ENCODE measurements at places on chromosomes 2 and 18.

- no peak for DNase-seq
Measured at GRCh38 chr2:24024996-24025663, 15.2 kb downstream of the MFSD2B start.

- DNase-seq, result no peak
Measured at GRCh38 chr2:2145817-2146216, 185.3 kb downstream of the MYT1L start.

GRCh38 chr2:136188086-136188485, 70.1 kb upstream of the CXCR4 start:
- DNase-seq, result no peak

DNA sequence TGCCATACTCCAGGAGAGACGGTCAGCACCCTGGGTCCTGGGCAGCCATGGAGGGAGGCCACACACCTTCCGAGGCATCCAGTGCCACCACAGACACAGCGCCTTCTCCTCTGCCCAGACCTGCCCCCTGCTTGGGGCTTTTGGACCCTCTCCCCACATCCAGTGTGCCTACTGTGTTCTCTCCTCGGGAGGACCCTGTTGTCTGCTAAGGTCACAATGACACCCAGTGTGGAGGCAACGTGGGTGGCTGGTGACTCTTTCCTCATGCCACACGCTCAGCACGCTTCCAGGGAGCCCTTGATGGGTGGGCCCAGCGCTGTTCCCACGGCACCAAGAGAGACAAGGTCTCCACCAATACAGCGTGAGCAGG, 251.9 kb downstream of the EIPR1 start:
- DNase-seq, result no peak

- DNase-seq, result no peak
Measured at GRCh38 chr2:203887677-203888076, 20.1 kb downstream of the CTLA4 start.

- no peak for DNase-seq
Measured at GRCh38 chr2:196821195-196821594, 12.0 kb upstream of the C2orf66 start.

DNA sequence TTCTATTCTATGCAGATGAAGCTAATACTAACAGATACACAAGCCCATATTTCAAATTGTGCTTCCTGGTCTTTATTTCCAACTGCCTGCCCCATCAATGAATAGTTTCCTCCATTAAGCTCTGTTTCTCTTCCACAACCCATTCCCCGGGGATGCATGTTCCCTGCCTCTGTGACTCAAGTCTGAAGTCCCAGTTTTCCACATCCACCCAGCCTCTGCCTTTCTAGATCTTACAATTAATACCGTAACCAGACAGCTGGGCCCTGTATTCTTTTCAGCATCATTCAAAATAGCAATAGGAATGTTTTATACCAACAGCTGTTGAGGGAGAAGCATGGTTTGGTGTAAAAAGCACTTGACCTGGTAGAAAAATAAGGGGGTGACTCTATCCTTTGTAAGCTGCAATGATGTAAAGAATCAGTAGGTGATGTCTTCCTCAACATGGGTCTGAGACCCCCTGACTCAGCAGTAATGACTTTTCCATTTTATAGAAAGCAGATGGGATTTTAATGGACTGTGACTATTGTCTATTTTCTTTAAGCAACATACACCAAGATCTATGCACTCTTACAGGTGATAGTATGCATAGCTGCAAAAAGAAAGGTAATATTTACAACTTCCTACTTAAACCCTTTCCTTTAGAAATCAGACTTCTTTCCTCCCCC, 46.1 kb upstream of the DAPL1 start:
- no peak for DNase-seq

DNA sequence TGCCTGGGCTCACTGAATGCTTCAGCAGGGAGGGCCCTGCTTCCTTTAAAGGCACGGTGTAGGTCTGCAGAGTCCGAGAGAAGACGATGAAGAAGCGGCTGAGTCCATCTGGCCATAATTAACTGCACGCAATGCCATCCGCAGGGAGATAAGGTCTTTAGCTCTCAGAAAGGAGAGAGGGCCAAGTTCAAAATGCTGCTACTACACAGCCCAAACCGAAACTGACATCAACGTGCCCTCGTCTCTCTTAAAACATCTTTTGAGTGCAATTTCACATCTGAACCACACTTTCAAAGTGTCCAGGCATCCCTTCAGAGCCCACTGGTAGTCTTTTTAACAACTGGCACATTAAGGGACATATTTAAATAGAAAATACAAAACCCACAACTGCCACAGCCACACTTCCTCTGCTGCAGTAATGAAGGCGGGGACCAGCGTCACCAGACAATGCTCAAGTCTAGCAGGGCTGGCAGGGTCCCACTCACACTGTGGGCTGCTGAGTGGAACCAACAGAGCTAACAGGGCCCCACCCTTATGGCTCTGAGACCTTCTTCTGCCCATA, 35.8 kb downstream of the ST3GAL5 start:
- DNase-seq, result peak; percentile 44

GRCh38 chr2:65300134-65300760, 72.6 kb downstream of the ACTR2 start:
- DNase-seq, result peak; percentile 88

GRCh38 chr2:222142027-222142426, 156.8 kb downstream of the PAX3 start:
- DNase-seq, result no peak

- no peak for DNase-seq
Measured at GRCh38 chr2:142920571-142920970, 43.1 kb downstream of the KYNU start.

- no peak for DNase-seq
Measured at GRCh38 chr2:222108497-222108896, 190.3 kb downstream of the PAX3 start.

- no peak for DNase-seq
Measured at GRCh38 chr2:65647249-65647842, 214.9 kb upstream of the SPRED2 start.

- no peak for DNase-seq
Measured at GRCh38 chr2:83051538-83052170, 1407.4 kb downstream of the SUCLG1 start.

GRCh38 chr2:49582946-49583345, 428.6 kb upstream of the FSHR start:
- no peak for DNase-seq

DNA sequence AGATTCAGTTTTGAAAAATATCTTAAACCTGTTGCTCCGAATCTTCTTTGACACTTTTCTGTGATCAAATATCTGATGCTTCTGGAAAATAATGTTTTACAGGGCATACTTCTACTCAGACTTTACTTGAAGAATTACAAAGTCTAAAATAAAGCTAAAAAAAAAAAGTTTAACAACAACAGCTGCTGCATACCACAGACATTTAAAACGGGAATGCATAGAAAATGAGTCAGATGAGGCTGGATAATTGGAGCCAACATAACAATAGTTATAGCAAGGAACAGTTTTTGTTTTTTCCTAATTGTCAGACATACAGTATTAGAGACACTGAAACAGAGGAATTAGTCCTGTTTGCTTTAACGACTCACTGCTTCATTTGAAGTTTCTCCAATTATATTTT, 1090.2 kb downstream of the SUCLG1 start:
- no peak for DNase-seq

DNA sequence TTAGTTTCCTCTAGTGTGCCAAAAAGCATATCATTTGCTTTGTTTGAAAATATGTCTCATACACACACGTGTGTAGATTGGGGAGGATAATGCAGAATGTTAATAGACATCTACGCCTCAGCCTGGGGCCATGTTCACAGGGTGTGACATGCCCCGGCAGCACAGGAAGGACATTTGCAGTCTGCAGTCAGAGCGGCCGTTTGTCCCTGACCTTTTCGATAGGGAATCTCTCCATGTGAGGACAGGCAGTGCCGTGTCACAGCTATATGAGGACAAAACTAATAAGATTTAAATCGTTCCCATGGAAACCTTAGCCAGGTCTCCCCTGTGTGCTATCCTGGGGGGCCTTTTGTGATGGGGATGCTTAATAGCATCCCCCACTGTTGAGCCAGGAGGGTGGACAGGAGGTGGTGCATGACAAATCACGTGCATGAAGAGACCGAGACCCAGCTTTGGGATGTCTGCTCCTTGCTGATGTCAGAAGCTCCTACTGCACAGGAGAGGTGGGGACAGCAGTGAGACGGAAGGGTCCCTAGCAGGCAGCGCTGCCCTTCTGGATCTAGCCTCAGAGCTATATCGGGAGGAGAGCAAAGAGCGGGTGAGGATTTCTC, 100.6 kb downstream of the RNF144A start:
- no peak for DNase-seq

DNA sequence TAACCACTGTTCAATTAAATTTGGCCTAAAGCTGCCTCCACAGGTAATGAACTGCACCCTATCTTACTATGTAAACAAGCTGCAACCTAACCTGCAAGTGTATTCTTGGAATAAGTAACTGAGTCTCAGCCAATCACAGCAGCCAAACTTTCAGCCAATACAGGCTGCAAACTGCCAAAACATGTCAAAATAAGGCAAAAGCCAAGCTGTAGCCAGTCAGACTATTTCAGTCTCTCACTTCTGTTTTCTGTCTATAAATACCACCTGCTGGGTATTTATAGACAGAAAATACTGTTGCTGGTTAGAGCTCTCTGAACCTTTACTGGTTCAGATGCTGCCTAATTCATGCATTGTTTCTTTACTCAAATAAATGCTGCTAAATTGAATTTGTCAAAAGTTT, 14.3 kb downstream of the C2orf76 start:
- no peak for DNase-seq

DNA sequence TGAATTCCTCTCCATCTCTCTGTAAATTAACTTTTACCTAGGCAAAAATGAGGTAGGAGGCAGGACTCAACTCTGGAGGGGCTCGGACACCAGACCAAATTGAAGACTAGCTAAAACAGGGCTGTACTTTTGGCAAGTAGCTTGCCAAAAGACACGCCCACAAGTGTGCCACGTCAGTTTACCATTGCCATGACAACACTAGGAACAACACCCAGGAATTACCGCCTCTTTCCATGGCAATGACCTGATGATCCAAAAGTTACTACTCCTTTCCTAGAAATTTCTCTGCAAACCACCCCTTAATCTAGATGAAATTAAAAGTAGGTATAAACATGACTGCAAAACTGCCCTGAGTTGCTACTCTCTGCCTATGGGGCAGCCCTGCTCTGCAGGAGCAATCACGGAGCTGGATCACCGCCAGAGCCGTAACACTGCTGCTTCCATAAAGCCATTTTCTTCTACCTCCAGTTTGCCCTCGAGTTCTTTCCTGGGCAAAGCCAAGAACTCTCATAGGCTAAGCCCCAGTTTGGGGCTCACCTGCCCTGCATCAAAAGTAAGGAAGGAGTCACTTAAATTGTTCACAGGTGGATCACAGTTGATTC, 66.0 kb upstream of the FAM136A start:
- DNase-seq, result no peak

DNA sequence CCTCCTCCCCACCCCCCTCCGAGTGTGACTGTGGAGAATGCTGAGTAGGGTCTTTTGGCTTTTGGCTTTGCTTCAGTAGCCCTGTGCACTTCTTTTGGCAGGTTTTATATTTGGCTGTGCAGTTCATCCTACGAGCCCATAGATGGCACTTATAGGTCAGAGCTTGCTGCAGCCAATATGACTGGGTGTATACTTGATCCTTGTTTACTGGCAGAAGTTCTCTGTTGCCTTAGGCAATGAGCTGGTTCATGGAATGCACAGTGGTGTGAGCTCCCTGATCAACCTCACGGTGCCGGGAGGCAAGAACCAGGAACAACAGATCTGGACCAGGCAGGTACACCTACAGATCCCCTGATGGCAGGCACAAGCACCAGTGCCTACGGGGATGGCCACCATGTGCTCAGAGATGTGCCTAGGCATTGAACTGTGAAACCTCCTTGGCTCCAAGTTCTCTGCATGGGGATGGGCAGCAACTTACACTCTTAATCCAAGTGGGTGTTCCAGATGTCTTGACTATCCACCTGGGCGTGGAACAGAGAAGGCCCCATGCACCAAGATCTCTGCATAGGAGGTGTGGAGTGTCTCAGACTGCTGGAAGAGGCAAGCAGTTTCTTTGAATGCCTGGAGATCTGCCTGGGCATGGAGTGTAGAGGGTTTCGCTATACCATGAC, 190.4 kb downstream of the KIAA1328 start:
- DNase-seq, result no peak

DNA sequence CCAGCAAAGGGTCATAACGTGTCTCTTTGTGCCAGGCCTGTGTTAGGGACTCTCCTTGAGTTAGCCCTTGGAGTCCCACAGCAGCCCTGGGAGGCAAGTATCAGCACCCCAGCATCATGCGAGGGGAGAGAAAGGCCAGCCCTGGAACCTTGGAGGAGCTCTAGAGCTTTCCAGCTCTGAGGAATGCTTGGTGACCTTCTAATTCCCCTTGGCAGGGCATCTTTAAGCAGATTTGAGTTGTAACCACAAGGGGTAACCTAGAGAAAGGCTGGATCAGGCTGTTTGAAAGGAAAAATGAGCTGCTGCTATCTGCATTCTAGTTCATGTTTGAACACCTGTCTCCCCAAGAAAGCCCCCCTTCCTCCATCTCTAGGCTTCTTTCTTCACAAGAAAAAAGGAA, 23.8 kb upstream of the ODC1 start:
- no peak for DNase-seq

- no peak for DNase-seq
Measured at GRCh38 chr2:227106845-227107759, 56.9 kb downstream of the COL4A4 start.

- DNase-seq, result no peak
Measured at GRCh38 chr2:220660277-220661145, 911.6 kb downstream of the EPHA4 start.

GRCh38 chr2:132037527-132038178, 124.1 kb downstream of the ANKRD30BL start:
- peak; percentile 27 for DNase-seq

DNA sequence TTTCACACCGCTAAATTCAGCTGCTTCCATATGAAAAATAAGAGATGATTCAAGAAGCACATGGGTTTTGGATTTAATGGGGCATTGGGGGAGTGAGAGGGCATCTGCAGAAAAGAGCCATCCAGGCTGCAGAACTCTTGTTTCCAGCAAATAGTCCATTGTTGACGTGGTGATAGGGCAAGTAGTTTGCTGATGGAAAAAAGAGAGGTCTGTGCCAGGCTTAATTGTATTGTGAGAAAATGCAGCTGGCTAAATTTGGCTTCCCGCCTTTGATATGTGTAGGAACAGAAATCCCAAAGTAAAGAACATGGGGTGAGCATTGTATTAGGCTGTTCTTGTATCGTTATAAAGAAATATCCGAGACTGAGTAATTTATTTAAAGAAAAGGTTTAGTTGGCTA, 199.5 kb downstream of the SETBP1 start:
- no peak for DNase-seq

- no peak for DNase-seq
Measured at GRCh38 chr2:84823229-84823628, 57.7 kb downstream of the TRABD2A start.

DNA sequence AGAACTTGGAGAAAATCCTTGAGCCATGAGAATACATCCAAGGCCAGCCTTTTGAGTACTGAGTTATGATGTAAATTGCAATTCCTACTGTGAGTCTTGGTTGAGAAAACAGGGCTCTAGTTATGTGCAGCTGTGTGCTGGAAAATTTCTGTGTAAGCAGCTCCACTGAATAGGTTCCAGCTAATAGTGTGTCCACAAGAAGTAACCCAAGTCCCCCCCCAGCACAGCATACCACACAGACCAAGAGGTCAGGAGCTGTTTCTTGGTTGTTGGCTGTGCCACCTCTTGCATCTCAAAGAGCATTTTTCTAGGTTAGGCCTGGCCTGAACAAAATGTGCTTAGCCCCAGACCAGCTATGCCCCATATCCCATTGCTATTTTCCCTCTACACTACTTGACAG, 36.8 kb upstream of the APCDD1 start:
- DNase-seq, result no peak

GRCh38 chr2:223169830-223170605, 118.0 kb downstream of the KCNE4 start:
- DNase-seq, result no peak

- DNase-seq, result no peak
Measured at GRCh38 chr18:74473976-74474640, 17.0 kb upstream of the DIPK1C start.

Measured in left ventricle myocardium superior (tissue), 1 donor.